ENCODE measurements at places on chromosomes 3 and 15.

DNA sequence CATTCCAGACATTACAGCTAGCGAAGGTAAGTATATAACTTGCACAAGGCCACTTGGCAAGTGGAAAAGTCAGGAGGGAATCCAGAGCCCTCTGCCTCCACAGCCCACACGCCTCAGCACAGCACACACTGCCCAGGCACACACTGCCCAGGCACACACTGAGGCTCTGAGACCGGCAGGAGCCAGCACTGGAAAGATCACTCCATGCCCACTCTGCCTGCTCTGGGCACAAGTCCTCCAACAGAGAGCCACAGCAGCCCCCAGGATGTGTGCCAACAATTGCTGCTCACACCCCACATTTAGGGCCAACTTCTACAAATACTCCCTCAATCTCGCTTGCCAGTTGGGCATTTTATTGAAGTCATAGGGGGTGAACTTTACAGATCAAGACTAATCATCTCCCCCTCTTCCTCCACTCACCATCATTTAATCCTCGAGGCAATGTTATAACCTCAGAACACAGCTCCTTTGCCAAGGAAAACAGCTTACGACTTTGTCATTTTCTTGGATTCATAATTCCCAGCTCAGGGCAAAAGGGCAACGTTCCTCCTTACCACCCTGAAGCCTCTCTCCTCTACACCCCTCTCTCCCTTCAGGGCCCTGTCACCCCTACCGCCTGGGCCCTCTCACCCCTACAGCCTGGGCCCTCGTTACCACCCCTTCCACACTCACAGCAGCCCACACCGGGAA is 53.0 kb upstream of the TPM1 start:
- DNase-seq, result no peak

- no peak for DNase-seq
These were observed 5.2 kb downstream of the CDV3 start for GRCh38 chr3:133578548-133579191.

- no peak for DNase-seq
These were observed 7.7 kb downstream of the TNK2 start for GRCh38 chr3:195900436-195901355.

- DNase-seq, result no peak
These were observed 50.0 kb upstream of the DGKG start for GRCh38 chr3:186411994-186412393.

DNA sequence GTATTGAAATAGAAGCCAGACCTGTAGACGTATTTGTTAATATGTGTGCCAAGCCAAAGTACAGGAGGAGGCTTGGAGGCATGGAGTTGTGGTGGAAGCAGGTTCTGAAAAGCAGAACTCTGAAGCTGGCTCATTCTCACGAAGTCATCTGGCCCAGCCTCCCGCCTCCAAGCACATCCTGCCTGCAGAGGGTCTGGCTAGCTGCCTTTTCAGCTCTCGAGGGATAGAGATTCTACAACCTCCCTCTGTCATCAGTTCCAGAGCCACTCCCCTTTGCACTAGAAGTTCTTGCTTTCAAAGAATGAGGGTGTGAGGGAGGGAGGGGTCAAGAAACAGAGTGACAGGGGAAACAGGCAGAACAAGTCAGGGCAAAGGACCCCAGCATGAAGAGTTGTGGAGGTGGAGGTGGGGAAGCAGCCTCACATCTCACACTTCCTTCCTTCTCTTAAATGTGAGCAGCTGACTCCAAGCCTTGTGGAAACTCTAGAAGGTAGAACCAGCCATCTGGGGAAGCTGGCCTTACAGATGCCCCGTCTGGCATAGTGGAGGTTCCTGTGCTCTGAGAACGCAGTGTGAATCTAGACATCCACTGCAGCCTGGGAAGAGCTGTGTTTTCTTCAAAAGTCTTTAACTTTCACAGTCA is 95.3 kb downstream of the SLC49A4 start:
- DNase-seq, result peak; percentile 7

DNA sequence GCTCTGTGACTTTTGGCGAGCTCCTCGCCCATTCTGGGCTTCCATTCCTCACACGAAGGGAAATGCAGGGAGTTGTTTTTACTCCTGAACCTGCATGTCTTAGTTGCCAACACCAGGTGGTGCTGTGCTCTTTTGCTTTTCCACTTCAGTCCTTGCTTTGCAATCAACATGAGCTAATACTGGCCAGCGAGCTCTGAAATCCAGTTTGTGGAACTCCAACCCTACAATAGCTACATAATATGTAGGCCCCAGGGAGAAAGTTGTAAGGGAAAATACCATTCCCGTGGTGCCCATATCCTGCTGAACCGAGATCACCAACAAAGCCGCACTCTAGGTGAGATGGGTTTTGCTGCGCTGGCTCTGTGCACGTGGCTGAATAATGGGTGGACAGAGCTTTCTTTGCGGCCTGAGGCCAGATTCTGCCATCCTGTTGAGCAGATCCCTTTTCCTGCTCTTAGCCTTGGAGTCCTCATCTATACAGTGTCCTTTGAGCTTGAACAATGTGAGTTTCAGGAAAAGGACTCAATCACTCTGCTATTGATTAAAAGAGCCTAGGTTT is 25.0 kb downstream of the LSM3 start:
- DNase-seq, result no peak

GRCh38 chr15:83585601-83586335 is 68.2 kb upstream of the ADAMTSL3 start:
- no peak for DNase-seq

GRCh38 chr3:99818818-99819217 is 1.2 kb downstream of the CMSS1 start:
- DNase-seq, result no peak

GRCh38 chr3:173003471-173003870 is 137.6 kb downstream of the SPATA16 start:
- no peak for DNase-seq

DNA sequence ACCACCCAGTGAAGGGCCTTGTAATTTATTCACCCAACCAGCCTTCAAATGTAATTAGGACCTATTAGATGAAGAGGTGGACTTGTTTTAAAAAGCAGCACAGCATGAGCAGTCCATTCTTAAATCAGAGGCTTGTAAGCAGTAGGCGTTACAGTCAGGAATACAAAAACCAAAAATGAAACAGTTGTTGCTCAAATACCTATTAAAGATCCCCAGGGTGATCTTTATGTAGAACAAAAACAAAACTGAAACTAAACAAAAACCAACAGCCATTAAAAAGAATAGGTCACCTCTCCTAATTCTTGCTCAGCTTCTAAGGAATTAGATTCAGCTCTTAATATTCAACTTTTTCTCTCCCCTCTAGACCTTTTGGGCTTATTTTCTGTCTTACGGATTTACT is 104.9 kb upstream of the ST8SIA2 start:
- no peak for DNase-seq

GRCh38 chr3:71901645-71902044 is 116.7 kb upstream of the PROK2 start:
- no peak for DNase-seq

DNA sequence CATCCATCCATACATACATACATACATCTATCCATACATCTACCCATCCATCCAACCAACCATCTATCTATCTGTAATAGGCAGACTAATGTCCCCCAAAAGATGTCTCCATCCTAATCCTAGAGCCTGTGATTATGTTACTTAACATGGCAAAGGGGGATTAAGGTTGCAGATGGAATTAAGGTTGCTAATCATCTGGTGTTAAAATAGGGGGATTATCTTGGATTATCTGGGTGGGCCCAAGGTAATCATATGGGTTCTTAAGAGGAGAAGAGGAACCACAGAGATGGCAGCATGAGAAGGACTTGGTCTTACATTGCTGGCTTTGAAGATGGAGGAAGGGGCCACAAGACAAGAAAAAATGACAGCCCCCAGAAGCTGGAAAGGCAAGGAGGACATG is 14.7 kb upstream of the RPL29 start:
- no peak for DNase-seq

DNA sequence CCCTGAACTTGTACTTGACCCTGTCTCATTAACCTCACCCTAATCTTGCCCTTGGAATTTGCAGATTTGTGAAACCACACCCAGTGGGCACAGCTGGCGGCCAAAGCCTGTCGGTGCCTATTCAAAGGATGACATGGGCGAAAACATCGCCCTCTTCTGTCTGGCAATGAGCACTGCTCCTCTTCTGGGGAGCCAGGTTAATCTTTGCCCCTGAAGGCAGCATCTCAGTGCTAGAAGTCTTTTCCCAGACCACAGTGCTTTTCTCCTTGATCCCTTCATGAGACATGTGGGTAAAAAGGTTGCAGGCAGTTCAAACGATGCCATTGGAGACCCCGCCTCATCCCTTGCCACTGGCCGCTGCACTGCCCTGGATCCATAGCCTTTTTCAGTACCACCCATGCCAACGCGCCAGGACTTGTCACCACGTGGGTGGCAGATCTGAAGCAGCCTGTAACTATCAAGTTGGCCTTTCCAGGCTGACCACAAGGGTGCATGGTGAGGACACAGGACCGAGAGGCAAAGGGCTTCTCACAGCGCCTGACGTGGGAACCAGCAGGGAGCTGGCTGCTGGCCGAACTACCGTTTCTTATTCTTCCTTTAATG is 6.5 kb upstream of the DNASE1L3 start:
- peak; percentile 56 for DNase-seq

GRCh38 chr3:111541911-111542483 is at the start of gene CD96:
CD96 (plus strand) TSS chr3:111542197; CDS start chr3:111542249, 52 bp downstream.
- DNase-seq, result no peak

DNA sequence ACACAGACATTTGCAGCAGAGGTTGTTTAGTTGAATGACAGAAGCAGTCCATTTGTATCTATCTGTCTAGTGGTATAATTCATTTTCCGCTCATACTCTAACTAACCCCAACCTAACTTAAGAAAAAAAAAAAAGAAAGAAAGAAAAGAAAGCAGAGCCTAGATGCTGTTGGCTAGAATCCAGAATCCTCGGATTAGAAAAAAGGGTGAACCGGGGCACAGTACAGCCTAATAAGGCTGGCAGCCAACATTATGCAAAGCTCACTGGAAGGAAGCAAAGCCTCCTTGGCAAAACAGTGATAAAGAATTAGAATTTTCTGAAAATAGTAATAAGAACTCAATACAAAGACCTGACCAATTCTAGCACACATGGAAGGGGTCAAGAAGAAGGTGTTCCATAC is 640.8 kb downstream of the TUSC7 start:
- DNase-seq, result no peak

GRCh38 chr3:109131276-109131675 is 5.2 kb upstream of the C3orf85 start:
- no peak for DNase-seq

- no peak for DNase-seq
These were observed 137.5 kb downstream of the XXYLT1 start for GRCh38 chr3:195133462-195133861.

GRCh38 chr15:69949485-69949884 is 148.2 kb downstream of the TLE3 start:
- DNase-seq, result no peak

GRCh38 chr3:33937628-33938027 is 139.2 kb downstream of the PDCD6IP start:
- DNase-seq, result no peak

GRCh38 chr15:63686351-63686750 is 89.2 kb downstream of the FBXL22 start:
- no peak for DNase-seq

- no peak for DNase-seq
These were observed 938.4 kb downstream of the MCTP2 start for GRCh38 chr15:95169541-95170459.

GRCh38 chr15:83372434-83372891 is 74.7 kb upstream of the SH3GL3 start:
- no peak for DNase-seq

DNA sequence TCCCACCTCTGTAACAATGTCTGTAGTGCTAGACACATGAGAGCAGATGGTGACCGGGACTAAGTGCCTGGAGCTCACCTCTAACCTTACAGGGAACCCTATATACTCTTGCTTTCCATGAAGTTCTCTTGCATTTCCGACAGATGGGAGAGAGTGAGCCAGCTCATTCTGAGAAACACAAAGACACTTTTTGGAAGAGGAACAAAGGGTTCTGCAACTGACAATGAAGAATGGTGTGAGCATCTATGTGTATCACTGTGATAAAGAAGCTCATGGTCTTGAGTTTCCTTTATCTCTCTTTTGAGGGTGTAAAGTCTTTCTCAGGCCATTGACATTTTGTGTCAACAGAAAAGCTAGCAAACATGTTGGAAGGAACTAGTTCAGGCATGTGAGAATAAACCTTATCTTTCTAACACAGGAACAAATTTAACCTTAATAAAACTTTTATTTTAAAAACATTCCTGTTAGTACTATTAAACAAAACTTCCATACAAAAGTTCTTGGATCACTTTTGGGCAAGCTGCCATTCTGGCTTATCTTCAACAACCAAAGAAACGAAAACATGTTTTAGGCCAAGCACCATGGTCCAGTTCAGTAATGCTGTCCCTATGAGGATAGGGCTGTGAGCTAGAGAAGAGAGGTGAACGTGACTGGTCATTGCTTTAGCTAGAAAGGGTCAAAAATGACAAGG is 142.7 kb downstream of the THRB start:
- DNase-seq, result no peak

GRCh38 chr3:177137774-177138705 is 59.2 kb downstream of the TBL1XR1 start:
- no peak for DNase-seq

DNA sequence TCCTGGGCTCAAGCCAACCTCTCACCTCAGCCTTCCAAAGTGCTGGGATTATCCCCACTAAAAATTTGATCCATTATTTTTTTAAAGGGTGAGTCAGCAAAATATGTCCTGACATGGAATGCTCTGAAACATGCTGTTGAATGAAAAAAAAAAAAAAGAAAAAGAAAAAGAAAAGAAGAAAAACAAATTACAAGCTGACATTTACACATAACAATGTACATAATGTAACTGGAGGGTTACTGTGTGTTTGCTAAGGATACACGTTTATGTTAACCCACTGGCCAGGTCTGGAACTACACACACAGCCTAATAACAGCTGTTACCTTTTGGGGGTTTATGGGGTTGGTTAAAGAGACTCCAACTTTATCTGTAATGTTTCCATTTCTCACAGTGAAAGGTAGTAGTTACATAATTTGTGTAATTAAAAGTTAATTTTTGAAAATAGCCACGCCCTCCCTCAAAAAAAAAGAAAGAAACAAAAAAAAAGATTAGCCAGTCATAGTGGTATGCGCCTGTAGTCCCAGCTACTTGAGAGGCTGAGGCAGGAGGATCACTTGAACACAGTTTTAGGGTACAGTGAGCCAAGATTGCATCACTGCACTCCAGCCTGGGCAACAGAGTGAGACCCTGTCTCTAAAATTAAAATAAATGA is 3.1 kb upstream of the MESP2 start:
- no peak for DNase-seq

GRCh38 chr3:183493296-183494045 is 62.0 kb downstream of the KLHL6 start:
- no peak for DNase-seq

All from smooth muscle cell of the brain vasculature (primary cell).